Activated CD8-positive, alpha-beta memory T cell treated with anti-CD3 and anti-CD28 coated beads for 1 hour (primary cell): ENCODE measurements at places on chromosomes 1 and 21.

DNA sequence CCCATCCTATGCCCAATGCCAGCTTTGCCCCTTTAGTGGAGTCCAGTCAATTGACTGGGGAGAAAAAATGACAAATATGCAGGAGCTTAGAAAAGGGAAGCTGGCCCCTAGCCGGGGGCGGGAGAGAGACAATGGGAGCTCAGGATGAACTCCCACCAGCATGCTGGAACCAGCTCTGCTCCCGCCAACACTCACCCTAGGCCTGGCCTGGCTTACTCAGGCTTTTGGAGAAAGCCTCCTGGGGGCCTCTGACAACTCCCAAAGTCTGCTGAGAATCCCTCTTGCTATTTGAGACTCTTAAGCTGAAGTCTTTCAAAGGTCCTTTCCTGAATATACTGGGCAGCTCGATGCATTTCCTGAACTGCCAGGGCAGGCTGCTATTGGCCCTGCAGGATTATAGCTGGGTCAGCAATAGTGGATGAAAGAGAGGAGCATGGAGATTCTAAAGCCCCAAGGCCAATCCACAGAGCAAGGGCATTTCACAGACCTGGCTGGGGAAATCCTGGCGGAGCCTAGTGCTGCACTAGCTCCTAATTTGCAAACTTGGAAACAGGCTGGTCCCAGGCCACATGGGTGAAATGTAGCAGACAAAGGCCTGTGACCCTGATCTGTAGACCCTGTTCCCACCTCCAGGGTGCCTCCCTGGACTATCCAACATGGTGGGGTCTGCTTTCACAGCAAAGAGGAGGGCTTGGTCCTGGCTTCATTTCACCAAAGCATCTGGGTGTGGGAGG lies 35.7 kb upstream of the CLSTN1 start:
- no peak for DNase-seq

DNA sequence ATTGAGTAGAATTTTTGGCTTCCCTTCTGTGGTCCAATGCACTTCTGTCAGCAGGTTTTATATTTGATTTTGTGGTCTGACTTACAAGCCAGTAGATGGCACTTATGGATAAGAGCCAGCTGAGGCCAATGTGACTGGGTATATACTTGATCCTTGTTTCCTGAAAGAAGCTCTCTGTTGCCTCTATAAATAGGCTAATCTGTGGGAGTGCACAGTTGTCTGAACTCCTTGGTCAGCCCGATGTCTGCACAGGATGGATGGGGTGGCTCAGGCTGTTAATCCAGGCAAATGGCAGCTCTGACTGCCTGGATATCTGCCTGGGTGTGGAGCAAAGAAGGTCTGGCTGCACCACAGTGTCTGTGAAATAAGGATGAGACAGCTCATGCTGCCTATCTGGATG lies 1183.7 kb upstream of the PRMT6 start:
- DNase-seq: no peak

GRCh38 chr1:52677076-52677806 lies 20.9 kb downstream of the COA7 start:
- no peak for DNase-seq

DNA sequence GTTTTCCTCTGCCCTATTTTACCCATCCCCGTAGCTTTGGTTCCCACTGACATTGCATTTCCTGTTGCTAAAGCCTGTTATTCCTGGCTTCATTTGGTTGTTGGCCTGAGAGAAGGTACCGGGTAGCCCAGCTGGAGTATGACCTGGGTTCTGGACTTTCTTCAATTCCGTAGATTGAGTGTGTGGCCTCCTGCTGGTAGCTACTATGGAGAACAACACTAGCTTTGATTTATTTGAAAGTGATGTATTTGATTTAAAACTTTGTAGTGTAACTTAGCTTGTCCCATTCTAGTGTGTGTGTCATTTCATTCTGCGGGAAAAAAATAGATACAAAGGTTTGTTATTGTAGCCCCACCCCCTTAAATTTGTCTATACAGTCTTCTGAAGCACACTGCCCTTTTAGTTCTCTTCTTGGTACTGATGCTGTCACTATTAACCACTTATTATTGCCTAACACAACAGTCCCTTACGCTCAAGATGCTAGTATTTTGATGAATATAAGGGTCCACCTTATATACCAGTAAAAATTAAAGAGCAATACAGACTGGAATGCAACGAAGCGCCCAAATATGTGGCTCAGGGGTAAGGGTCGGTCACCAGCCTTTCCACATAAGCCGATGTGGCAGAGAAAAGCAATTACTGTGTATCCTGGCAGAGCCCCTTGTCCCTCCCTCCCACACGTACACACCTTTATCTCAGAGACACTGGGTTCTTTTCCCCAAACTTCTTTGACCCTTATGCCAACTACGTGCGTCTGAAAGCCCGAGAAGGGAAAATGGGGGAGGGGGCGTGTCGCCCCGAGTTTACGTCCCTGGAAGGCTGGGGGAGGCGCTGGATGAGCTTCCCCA lies 643 bp upstream of the MOV10 start:
- DNase-seq: no peak

- DNase-seq: no peak
These were observed 39.1 kb downstream of the KCNJ6 start for GRCh38 chr21:37877171-37877570.

GRCh38 chr1:216531263-216532239 lies 108.3 kb upstream of the USH2A start:
- DNase-seq: no peak

- DNase-seq: peak; percentile 70
These were observed 2.8 kb downstream of the HES3 start for GRCh38 chr1:6246497-6247467.
